ENCODE measurements at places on chromosomes 5 and 9.

GRCh38 chr5:130885027-130885426, 280.0 kb downstream of the HINT1 start:
- no peak for DNase-seq

DNA sequence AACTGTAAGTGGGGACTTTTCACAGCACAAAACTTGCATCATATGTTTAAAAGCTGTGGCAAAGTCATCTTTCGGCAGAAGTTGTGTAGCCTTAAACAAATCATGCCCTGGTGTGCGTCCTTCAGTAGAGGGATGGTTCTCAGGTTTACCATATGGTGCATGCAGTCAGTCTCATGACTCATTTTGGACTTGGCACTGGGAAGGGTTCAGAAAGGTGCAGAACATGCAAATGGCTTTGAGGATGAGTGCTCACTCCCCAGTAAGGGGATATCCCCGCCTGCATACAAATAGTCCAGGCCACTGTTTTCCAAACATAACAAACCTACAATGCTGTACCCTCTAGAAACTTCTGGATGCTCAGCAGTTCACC, 260.3 kb downstream of the NDUFS4 start:
- no peak for DNase-seq

DNA sequence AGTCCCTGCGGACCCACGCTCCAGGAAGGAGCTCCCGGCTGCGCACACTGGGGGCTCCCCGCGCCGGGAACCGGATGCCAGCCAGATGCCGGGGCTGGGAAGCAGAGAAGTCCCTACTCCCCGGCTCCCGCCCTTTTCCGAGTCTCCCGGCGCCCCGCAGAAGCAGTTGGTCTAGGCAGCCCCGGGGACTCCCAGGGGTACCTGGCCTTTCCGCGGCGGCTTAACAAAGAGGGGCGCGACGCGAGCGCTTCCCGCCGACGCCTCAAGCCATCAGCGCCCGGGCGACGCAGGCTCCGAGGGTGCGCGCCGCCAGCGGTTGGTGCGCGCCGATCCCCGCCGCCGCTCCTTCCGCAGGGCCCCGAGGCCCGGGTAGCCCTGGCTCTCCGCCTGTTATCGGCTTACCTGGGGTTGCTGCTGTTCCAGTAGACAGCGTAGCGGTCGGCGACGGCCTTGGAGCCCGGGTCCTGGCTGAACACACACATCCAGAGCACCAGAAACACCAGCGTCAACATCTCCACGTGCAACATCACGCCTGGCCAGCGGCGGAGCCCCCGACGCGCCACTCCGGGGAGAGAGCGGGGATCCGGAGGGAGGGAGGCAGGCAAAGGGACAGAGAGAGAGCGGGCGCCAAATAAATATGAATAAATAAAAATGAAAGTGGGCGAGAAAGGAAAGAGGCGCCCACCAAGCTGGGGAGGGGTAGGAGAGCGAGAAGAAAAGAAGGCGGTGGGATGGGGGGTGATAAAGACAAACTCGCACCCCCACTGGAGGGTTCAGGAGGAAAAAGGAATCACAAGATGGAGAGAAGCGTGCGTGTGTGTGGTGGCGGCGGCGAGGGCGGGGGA, 428 bp downstream of the EFNA5 start:
- peak; percentile 25 for DNase-seq

GRCh38 chr5:37703841-37704241, 136.0 kb downstream of the GDNF start:
- no peak for DNase-seq

- DNase-seq = no peak
Observed at GRCh38 chr5:124909734-124910133, 163.3 kb upstream of the ZNF608 start.

DNA sequence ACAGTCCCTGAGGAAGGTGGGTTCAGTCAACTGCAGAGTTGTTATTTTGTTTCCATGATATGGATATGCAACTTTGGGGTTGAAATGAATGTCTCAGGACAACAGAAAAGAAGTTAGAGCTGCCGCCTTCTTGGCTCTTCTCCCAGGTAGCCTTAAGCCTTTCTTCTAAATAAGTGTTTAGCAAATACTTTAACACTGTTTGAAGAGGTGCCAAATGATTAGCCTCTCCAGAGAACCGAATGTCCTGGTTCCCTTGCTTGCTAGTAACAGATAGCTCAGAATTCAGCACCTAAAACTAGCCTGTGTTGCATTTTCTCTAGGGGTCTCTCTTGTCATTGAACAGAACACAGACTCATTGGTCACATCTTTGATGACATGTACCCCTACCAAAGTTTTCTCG, 127.7 kb upstream of the PIK3R1 start:
- no peak for DNase-seq

DNA sequence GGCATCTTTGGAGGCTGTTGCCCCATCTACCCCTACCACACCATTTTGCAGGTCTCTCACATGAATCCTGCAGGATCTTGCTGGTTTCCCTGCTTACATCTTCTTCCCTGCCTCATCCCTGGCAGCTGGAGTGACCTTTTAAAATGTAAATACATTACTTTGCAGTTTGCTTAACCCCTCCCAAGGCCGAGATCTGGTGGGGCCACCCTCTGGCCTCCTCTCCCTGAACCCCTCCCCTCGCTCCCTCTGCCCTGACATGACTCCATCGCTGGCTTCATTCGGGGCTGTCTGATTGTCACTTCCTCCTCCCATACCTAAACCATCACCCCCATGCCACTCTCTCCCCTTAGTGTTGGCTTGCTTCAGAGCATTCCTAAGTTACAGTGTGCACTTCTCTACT, 12.6 kb upstream of the PALM2AKAP2 start:
- DNase-seq = no peak

- DNase-seq = no peak
Observed at GRCh38 chr9:98612061-98612752, 96.5 kb downstream of the GABBR2 start.

DNA sequence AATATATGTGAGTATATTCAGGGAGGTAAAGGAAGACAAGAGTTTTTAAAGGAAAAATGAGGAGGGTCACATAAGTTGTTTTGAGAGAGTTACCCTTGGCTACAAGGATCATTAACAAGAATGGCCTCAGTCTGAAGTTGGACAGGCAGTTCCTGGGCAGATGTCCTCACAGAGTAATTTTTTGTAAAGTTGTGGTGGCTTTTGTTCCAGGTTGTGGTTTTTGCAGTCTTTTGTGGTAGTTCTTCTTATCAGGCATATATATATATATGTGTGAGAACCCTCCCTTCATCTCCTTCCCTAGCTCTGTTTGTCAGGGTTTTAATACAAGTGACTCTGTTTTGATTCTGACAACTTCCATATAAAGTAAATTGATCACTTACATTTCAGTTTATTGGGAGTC, 60.0 kb downstream of the CSNK1G3 start:
- DNase-seq = no peak

GRCh38 chr5:71954329-71954728, 152.9 kb upstream of the MAP1B start:
- DNase-seq = no peak

Measured in activated CD4-positive, alpha-beta T cell treated with anti-CD3 and anti-CD28 coated beads for 48 hours (primary cell).